ENCODE measurements at places on chromosomes 16 and 17.

GRCh38 chr16:82580298-82580890, 46.4 kb upstream of the CDH13 start:
- DNase-seq, result no peak

- peak; percentile 75 for DNase-seq
Measured at GRCh38 chr16:79776243-79776847, 175.8 kb upstream of the MAF start.

DNA sequence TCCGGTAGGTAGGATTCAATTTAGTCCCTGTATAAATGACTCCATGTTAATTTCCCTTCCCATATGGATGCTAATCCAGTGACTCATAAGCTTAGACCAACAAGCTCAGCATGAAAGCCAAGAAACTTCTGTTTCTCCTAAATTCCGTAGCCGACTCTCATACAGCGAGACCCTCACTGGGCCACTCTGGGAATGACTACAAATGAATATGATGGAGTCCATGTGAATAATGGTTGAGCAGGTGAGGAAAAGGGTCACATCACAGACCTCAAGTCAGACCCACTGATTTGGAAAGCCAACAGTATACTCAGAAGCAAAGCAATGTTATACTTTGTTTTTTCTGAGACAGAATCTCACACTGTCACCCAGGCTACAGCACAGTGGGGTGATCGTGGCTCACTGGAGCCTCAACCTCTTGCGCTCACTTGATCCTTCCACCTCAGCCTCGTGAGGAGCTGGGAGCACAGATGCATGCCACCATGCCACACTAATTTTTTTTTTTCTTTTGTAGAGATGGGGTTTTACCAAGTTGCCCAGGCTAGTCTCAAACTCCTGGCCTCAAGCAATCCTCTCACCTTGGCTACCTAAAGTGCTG, 14.6 kb downstream of the RSL1D1 start:
- DNase-seq, result no peak

DNA sequence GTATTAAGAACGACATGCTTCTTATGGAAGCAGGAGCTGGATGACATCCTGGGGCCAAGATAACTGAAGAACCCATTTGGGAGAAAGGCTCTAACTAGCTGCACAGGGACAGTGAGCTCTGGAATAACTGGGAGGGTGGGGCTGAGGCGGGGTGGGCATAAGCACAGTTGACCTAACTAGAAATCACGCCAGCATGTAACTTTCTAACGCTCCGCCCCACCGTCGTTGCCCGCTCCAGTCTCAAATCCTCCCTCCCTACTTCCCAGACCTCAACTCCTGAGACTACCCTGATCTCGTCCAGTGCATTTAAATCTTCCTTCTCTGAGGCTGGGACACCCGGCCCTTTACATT, 436 bp downstream of the PHB1 start:
- DNase-seq, result no peak

- DNase-seq, result no peak
Measured at GRCh38 chr16:77788181-77789084, at the start of gene VAT1L. TSS of gene VAT1L (plus strand) at chr16:77788564. CDS start at chr16:77788683, 119 bp downstream.

DNA sequence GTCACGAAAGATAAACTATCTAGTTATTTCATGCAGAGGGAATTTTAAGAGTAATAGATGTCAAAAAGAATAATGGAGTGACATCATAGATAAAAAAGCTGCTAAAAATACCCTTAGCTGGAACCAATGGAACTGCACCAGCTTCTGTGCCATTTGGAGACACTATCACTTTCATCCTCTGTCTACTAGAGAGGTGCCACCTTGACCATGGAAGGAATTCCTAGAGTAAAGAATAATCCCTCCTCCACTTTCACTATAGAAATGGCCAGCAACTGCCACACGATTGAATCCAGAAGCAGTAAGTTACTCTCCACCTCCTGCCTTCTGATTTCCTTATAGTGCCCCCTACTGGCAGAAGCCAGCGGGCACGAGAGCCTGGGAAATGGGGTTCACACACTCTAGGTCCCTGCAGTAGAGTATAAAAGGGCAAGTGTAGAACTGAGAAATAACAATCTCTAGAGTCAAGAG, 2.8 kb upstream of the ALDH3A2 start:
- peak; percentile 25 for DNase-seq

DNA sequence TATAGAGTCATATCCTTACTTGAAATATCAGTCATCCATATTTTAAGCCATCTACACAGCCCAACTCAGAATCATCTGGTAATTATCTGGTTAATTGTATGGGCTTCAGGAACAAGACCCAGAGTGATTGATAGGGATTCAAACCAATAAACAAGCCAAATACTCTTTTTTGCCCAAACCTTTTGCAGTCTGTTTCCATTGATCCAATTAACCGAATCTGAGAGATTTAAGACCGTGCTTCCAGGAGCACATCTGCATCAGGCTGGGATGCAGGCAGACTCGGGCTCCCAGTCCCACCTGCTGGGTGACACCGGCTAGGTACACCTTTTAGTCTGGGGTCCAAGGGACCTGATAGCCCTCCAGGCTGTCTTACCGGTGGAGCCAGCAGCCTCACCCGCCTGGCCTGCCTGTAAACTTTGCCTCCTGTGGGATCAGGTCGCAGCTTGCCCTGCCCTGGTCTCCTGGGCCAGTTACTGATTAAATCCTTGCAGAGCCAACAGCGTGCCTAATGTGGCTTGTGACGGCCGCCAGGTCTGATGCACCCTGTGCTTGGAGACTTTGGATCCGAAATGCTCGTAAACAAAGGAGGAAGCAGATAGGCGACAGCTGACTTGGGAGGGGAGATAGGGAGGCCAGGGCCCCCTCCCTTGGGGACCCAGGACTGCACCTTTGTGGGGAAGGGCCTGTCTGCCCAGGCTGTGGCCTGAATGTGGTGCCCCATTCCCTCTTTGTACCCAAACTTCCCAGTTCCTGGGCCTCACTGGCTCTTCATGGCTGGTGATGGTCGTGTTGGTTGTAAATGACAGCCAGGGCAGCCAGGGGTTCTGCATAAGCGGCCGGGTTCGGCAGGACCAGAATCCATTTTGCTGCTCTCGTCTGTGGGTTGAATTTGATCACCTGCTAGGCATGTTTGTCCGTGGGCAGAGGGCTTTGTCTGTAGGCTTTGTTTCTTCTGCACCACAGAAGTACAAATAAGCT, 3.8 kb downstream of the CMIP start:
- DNase-seq, result no peak

GRCh38 chr16:48101069-48101674, 54.6 kb downstream of the ABCC12 start:
- DNase-seq, result no peak

DNA sequence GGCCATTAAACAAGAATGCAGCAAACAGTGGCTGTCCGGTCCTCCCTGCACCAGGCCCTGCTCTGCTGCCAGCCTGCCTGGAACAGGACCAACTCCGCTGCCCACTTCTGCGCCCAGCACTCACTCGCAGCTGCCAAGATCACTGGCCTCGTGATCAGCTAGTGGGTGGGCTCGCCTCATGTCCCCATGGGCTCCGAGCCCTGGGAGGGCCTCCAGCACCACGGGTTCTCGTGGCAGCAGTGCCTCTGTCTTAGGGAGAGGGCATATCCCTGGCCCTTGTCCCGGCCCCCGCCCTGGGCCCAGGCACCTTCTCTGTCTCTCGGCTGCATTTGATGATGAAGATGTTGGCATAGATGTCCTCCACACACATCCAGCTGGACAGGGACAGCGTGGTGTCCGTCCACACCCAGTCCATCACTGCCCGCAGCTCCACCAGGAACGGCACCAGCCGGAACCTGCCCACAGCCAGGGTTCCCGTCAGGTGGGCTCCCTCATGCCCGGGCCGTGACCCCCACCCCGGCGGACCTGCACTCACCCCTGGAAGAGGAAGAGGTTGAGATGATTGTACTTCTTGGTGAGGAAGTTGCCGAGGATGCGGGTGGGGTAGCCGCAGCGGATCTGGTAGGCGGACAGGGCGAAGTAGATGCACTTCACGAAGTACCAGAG, 13.1 kb downstream of the CTU2 start:
- no peak for DNase-seq

- no peak for DNase-seq
Measured at GRCh38 chr17:50190293-50190602, 11.2 kb downstream of the COL1A1 start.

DNA sequence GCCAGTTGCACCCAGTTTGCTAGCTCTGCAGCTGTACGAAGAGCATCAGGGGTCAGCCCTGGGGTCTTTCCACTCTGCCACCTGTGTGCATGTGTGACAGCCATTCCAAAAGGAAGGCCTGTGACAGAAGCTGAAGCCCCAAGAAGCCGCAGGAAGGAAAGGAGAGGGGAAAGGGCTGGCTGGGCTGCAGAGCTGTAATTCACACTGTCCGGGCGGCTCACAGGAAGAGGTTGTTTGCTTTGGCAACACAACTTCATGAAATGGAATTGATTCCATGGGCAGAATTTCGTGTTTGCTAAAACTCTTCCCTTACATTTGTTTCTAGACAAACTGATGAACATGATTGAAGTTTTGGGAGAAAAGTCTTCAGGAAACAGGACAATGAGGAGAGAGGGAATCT, 14.8 kb downstream of the TMEM204 start:
- no peak for DNase-seq

DNA sequence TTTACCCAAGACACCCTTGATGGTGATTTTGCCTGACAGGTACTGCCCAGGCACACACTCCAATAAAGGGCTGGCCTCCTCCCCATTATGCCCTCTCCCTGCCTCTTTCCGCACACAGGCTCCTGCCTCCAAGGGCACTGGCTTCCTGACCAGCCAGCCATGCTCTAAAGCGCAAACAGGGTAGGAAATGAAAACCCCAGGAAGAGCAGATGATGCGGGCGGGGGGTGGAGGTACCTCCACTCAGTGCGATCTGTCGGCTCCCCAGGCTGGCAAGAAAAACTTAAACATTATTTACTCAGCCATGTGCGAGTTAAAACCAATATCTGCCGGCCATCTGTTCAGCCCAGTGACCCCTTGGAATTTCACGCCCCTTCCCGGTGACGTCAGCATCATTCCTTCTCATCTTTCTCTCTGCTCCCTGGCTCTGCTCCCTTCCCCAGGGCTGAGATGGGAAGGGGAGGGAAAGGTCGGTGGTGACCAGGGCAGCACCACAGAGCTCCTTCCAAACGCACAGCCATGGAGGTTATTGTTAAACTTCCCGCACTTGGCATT, 262.5 kb downstream of the CBLN1 start:
- DNase-seq, result no peak

DNA sequence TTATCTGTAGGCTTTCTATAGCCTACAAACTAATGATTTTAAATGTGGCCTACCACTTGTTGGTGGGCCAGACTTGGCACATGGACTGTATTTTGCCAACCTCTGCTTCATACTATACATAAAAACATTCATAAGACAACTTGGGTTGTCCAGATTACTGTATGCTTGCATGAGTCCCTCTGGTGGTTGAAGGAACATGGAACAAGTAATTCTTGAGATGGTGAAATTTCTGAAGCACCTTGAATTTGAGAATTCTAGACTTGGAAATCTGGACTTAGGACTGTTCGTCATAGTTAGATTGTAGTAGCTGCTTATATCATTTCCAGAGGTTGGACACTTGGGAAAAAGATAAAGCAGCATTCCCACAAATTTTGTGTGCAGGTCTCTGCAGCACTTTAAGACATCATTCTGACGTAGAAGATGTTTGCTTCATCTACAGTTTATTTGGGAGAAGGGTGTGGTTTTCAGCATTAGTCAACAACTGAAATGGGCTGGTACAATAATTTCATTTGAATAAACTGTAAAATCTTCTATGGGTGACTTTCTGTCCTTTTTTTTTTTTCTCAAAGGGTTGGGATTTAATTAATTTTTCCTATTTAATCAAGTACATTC, 31.2 kb downstream of the NFATC3 start:
- no peak for DNase-seq

- DNase-seq, result no peak
Measured at GRCh38 chr17:57257895-57258851, 1.9 kb downstream of the MSI2 start.

DNA sequence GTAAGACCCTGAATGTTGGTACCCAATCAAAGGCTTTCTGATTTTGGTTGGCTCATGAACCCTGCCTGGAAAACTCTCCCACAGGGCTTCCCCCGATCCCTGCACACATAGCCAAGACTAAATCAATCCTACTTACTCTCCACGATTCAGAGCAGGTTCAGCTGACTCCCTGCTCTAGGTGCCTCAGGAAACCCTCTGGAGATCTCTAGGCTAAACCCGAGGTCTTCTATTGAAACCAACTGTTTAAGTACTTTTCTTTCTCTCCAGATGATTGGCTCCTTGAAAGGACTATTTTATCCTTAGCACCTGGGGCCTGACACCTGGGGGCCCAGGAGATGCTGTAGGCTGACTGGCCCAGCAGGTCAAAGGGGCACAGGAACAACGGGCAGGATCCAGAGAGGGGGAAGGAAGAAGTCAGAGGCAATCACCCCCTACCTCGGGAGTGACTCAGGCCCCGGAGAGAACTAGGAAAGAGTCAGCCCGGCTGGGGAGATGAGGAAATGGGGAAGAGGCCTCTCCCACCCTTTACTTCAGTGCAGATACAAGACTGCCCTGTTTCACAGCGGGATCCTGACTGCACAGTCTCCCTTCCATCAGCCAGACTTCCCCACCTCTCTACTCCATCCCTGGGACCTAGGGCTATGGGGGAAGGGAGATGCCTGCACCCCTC, 2.0 kb downstream of the TBC1D10B start:
- DNase-seq, result no peak

- DNase-seq, result no peak
Measured at GRCh38 chr16:751152-752006, 9.2 kb upstream of the MSLN start.

- no peak for DNase-seq
Measured at GRCh38 chr16:66399930-66400329, 27.2 kb upstream of the BEAN1 start.

DNA sequence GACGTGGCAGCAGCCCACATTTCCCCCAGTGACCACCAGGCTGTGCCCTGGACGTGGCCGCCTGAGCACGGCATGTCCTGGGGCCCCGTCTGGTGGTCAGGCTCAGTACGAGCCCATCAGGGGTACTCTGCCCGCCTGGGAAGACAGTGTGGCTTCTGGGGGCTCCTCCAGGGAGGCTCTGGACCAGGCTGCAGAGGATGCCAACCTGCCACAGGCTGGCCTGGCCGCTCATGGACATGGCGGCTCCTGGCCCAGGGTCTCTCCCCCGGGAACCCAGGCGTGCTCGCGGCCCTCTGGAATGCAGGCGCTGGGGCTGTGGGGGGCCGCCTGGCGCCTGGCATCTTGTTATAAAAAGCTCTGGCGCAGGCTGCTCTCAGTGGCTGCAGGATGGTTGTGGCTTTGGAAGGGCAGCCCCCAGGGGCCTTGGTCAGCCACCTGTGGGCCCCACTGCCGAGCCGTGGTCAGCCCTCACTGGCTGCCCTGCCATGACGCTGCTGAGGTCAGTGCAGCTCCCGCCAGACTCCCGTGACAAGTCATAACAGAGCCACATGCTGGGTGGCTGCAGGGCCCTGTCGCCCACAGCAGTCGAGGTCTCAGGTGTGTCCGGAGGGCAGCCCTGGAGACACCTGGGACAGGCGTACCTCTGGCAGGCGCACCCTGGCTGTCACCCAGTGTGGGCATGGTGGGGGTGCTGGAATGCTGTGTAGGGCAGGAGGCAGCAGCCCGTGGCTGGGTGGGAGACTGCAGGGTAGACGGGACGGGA, 15.0 kb downstream of the CENPX start:
- DNase-seq, result no peak

DNA sequence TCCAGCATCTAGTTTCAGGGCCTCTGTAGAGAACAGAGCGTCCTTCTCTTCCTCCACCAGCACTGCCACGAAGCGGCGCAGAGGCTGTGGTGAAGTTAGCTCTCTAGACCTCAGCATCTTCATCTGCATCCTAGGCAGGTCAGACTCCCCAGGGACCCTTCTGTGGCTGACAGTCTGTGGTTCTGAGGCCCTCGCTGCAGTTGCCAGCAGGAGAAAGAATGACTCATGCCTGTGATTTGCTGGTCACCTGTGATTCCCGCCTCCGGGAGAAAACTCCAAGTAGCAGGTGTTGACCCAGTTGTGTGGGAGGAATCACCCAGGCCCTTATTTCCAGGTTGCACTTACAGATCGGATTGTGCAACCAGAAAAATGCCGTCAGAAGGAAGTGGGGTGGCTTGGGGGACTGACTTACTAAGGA, 117.3 kb upstream of the CACNG5 start:
- DNase-seq, result no peak
